NCI-H1436 treated with DMSO at 0.1 percent for 48 hours (cell line): ENCODE measurements at places on chromosomes 4 and X.
A peak's percentile ranks its signal among the peaks of the same experiment; 100 is the strongest.

DNA sequence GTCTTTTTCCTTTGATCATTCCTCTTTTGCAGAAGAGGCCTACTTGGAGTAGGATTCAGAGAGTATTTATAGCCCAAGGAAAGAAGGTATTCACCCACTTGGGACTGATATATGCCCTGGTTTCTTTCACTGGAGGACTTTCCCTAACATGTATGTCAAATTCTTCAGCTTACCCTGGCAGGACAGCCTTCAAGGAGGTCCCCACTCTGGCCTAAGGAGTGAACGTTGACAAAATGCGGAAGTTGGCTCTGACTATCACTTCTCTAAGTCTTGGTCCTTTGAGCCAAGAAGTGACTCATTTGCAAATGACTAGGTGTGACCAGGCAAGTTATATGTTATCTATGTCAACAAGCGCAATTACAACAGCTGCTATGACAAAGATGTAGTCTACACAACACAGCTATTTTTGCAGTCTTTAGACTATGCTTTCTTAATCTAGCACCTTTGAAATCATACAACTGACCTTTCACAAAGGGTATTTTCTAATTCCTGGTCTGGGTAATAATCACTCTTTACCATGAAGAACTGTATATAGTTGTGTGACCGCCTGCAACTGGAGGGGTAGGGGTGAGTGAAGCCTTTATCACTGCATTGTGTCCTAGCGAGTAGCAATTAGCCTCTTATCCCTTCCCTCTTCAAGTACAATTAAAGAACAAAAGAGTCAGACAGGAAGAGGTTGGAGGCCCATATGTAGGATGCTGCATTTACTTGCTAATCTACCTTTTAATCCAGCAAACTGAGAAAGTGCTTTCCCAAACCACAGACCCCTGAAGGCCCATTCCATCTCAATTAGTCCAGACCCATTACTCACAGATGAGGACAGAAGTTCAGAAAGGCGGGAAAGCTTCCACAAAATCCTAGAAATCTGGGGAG lies 50.1 kb downstream of the RASGEF1B start:
- peak; percentile 88 for DNase-seq

DNA sequence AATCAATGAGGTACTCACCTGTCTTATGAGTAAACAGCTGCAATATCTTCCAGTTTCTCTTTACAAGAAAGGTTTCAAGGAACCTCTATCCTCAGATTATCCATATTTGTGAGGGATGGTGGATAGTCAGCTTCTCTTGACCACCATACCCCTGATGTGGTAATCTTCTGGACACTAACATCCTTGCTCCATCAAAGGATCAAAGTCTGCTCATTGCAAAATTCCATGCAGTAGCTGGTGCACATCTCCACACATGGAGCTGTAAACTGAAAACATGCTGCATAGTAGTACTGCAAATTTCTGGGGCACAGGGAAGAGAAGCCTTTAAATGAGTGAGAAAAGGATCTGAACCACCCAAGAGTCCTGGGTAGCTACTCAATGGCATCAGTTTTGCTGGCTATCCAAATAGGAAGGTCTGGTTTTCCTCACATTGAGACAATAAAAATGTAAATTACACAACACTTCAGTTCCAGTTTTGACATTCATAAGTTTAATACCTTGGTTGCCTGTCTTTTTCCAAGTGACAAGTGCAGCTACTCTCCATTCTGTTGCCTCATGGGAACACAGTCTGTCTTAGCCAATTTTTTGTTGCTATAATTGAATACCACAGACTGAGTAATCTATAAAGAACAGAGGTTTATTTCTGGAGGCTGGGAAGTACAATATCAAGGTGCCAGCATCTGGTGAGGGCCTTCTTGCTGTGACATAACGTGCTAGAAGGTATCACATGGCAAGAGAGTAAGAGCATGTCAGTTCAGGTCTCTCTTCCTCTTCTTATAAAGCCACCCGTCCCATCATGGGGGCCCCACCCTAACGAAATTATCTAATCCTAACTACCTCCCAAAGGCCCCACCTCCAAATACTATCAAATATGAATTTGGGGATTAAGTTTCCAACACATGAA lies 34.4 kb upstream of the ARHGEF6 start:
- no peak for DNase-seq

DNA sequence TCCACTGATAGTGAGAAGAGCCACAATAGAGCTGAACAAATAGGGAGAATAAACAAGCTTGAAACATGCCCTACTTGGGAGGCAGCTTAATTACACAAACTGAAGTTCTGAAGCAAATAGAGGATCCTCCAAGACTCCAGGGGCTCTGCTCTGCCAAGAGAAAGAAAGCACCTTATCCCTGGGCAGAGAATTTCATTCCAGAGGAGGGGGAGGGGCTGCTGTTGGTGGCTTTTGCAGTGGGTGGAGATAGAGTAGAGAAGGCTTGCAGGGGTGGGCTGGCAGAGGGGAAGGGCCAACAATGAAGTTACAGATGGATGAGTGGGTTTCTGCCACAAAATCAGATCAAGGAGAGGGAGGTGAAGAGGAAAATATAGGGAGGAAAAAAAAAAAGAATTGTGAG lies 1.0 kb upstream of the LPAR4 start:
- DNase-seq, result no peak

DNA sequence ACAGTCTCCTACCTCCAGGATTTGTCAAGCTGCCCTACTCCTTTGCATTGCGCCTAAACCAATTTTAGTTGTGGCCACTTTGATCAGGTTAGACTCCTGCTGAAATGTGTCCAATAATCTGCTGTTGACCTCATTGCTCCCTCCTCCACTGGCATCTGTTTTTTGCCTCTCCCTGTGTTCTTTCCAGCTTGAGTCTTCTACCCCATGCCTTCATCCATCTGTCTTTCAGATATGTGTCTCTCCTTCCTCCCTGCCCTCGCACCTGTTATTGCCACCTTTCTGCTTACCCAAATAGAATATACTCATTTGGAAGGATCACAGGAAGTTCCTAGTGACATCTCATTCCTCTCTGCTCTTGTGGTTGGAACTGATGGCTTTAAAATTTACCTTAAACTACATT lies 366.6 kb upstream of the CLNK start:
- DNase-seq, result no peak

DNA sequence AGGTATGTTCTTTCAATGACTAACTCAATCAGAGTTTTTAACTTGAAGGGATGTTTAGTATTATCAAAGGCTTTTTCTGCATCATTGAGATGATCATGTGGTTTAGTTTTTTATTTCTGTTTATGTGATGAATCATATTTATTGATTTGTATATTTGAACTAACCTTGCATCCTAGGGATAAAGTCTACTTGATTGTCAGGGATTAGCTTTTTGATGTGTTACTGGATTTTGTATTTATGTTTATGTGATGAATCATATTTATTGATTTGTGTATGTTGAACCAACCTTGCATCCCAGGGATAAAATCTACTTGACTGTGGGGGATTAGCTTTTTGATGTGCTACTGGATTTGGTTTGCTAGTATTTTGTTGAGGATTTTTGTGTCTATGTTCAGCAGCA lies 615.4 kb upstream of the GRID2 start:
- no peak for DNase-seq

- DNase-seq, result no peak
These were observed 192.0 kb downstream of the CXXC4 start for GRCh38 chr4:104302731-104303130.

- DNase-seq, result no peak
These were observed 2.3 kb downstream of the SH3TC1 start for GRCh38 chr4:8201321-8201781.

GRCh38 chr4:102638621-102639020 lies 122.1 kb downstream of the MANBA start:
- DNase-seq, result no peak

DNA sequence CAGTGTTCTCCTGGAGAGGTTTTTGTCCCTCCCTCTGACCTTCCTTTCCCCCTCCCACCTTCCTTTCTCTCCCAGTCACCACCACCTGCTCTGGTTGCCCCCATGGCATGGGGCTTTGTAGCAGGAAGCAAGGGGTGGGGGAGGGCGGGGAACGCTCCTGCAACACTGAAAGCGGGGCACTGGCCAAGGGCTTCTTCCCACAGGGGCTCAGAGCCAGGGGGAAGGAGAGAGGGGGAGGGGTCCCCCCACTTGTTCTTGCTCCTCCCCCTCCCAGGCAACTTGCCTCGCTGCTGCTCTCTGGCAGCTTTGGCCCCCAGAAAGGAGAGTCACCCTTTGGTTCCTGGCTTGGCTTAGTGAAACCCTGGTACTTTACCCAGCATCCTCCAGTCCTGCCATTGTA lies 48.4 kb downstream of the BCORL1 start:
- DNase-seq, result no peak
